ENCODE measurements at places on chromosomes 12 and 14.

- DNase-seq: no peak
These were observed 23.2 kb downstream of the ZFYVE1 start for GRCh38 chr14:73003681-73004080.

DNA sequence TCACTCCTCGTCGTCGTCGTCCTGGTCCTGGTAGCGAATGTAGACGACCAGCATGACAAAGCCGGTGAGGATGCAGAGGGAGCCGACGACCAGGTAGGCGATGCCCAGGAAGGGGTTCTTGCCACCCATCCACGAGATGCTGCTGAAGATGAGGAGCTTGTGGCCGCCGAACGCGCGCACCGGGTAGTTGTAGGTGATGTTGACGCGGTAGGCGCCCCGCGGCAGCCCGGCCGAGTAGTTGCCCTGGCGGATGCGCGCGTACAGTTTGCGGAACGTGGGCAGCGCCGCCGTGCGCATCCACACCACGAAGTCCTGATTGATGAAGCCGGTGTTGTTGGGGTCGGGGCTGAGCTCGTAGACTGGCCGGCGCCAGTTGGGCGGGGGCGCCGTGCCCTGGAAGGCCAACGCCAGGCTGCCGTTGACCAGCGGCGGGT, 1.0 kb downstream of the TMEM30B start:
- DNase-seq: no peak

DNA sequence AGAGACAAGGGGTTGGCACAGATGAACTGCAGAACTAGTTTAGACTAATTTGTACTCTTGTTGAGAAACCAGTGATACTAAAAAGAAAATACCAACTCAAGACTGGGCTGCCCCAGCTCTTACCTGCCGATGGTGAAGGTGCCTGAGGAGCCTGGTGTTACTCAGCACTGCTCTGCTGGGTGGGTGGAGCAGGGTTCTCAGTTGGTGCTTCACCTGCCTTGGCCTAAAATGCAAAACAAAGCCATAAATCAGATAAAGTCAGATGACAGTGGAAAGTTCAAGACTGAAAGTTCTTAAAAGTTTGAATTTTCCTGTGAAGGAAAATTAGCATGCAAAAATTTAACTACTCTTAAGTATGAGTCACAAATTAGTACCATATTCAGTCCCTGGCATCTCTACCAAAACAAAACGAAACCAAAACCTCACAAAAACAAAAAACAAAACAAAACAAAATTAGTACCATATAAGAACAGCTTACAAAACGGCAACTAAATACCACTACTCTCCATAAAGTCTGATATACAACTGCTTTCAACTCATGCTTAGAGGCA, 21.9 kb downstream of the YBX3 start:
- no peak for DNase-seq

- DNase-seq: peak; percentile 80
These were observed 1.6 kb downstream of the CRIP2 start for GRCh38 chr14:105476097-105476830.

DNA sequence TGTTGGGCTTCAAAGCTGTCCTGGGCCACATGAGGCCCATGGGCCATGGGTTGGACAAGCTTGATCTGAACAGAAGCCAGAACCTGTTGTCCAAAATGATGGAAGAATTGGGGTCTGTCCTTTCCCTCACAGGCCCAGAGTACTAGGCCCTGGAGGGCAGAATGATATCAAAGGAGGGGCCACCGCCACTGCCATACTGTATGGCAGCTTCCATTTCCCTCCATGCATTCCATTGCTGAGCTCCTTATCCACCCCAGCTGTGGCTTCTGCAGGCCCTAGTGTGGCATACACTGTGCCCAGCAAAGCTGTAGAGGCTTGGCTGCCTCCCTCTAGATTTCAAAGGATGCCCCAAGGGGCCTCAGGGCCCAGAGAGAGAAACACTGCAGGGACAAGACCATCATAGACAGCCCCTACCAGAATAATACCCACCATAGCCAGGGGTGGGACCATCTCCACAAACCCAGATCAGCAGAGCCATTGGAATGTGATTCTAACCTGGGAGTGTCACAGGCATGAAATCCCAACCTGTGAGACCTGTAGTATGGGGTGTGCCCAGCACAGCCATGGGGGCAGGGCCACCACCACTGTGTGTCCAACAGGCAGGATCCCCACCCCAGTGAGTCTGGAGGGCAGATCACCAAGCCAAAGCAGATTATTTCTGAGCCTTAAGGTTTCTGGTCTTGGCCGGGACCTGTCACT, 61.4 kb upstream of the BEGAIN start:
- no peak for DNase-seq

- DNase-seq: peak; percentile 25
These were observed 126.8 kb upstream of the NCOR2 start for GRCh38 chr12:124694250-124694649.

- no peak for DNase-seq
These were observed 17.5 kb downstream of the BCL11B start for GRCh38 chr14:99254328-99255009.

DNA sequence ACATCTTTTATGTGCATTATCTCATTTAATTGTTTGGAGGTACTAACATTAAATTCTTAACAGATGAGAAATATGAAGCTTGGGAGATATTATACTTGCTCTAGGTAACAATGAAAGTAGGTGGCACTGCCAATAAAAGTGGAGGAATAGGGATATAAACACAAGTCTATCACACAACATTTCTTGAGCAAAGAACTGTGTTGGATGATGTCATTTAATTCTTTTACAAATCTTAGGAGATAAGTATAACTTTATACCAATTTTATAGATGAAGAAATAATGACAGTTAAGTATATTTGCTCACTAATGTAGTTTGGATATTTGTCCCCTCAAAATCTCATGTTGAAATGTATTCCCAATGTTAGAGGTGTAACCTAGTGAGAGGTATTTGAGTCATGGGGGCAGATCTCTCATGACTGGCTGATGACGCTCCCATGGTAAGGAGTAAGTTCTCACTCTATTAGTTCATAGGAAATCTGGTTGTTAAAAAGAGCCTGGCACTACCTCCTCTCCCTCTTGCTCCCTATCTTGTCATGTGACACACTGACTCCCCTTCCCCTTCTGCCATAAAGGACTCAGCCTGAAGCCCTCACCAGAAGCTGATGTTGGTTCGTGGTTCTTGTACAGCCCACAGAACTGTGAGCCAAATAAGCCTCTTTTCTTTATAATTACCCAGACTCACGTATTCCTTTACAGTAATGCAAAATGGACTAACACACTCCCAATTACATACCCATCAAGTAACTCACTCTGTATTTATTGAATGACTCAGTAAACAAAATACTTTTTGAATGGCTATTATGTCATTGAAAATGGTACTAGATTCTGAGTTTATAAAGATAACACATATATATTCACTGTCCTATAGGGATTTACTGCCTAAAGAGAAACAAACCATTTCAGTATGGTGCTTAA, 146.8 kb upstream of the KITLG start:
- DNase-seq: no peak

- DNase-seq: no peak
These were observed 727 bp downstream of the LDHB start for GRCh38 chr12:21656905-21657325.

GRCh38 chr14:78310272-78310671, 140.1 kb downstream of the NRXN3 start:
- no peak for DNase-seq

GRCh38 chr14:21526672-21527317, 649 bp upstream of the SALL2 start:
- no peak for DNase-seq

GRCh38 chr14:24843494-24843893, 206.5 kb downstream of the STXBP6 start:
- DNase-seq: no peak

- no peak for DNase-seq
These were observed 36.8 kb downstream of the YARS2 start for GRCh38 chr12:32718926-32719325.

GRCh38 chr12:77571768-77572167, 258.9 kb upstream of the NAV3 start:
- DNase-seq: no peak

DNA sequence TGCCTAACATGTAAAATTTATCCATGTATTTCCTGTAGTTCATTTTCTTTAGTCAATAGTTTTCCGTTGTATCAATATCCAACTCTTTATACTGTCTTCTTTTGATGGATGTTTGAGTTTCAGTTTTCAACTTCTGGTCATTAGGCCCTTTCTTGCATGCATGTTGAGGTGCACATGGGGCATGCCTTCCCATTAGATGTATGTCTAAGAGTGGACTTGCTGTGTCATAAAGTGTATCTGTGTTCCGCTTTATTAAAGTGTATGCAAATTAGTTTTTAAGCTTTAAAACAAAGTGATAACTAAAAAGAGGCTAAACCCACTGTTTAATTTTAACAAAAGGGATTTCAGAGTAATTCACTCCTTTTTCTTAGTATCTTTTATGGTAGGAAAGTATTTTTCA, 441.1 kb downstream of the PCNX1 start:
- no peak for DNase-seq

- peak; percentile 53 for DNase-seq
These were observed 117.2 kb downstream of the RFLNA start for GRCh38 chr12:124411953-124412645.

DNA sequence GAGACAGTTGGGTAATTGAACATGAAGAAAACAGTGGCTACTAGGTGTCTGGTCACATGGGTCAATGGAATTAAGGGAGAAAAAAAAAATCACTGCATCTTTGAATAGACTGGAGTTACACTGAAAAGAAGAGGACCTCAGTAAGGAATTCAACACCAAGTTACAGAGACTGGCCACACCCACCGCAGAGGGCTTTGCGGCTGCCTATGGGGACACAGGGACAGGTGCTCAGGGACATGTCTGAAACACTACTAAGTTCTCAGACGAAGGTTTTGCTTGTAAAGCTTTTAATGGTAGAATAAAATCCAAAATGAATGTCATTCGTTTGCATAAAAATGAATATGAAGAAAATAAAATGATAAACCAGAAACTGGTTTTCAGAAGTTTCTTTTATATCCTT, 93.8 kb downstream of the STXBP6 start:
- DNase-seq: no peak

- DNase-seq: no peak
These were observed 235.7 kb downstream of the CACNA1C start for GRCh38 chr12:2288471-2288870.

- no peak for DNase-seq
These were observed 187.5 kb upstream of the SLC38A2 start for GRCh38 chr12:46560089-46560488.

GRCh38 chr14:95296966-95297365, 22.7 kb downstream of the CLMN start:
- DNase-seq: no peak

GRCh38 chr14:54503486-54503885, 6.2 kb upstream of the CGRRF1 start:
- no peak for DNase-seq

DNA sequence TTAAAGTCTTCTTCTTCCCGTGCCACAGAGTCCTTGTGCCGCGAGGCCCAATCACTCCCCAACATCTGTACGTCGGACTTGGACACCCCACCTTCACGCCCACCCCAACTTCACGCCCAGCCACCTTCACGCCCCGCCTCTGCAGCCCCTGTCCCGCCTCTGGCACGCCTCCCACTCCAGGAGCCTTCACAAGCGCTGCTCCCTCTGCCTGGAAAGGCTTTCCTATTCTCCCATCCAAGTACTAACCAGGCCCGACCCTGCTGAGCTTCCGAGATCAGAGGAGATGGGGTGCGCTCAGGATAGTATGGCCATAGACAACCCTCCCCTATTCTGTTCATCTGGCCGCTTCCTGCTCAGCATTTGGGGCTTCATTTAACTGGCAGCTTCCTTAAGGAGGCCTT, 17.3 kb upstream of the EIF5 start:
- no peak for DNase-seq

DNA sequence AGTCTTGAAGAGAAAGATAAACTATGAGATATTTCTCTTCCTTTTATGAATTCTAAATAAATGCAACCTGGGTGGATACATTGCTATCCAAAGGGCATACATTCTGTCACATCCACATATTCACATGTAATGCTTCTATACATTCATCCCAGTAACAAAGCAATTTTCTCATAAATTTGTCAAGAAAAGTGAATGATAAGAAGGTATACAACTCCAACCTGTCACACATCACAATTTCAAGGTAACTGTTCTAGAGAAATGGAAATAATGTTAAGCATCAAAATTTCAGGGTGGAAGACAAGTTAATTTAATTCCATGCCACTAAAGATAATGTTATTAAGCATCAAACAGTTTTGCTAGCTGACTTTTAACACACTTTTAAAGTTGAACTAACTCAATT, 212.9 kb downstream of the SYT10 start:
- DNase-seq: no peak

GRCh38 chr14:72851635-72852034, 42.3 kb downstream of the DPF3 start:
- no peak for DNase-seq

DNA sequence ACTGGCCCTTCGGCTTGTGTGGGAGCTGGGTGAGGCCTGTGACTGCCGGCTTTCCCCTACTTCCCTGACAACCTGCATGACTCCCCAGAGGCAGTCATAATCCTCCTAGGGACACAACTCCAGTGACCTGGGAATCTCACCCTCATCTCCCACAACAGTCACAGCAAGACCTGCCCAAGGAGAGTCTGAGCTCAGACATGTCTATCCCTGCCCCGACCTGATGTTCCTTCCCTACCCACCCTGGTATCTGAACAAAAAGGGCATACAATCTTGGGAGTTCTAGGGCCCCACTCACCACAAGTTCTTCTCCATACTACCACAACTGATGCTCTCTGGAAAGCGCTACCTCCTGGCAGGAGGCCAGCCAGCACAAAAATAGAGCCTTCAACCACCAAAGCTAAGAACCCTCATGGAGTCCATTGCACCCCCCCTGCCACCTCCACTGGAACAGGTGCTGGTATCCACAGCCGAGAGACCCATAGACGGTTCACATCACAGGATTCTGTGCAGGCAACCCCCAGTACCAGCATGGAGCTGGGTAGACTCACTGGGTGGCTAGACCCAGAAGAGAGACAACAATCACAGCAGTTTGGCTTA, 16.8 kb downstream of the ATP23 start:
- DNase-seq: no peak

DNA sequence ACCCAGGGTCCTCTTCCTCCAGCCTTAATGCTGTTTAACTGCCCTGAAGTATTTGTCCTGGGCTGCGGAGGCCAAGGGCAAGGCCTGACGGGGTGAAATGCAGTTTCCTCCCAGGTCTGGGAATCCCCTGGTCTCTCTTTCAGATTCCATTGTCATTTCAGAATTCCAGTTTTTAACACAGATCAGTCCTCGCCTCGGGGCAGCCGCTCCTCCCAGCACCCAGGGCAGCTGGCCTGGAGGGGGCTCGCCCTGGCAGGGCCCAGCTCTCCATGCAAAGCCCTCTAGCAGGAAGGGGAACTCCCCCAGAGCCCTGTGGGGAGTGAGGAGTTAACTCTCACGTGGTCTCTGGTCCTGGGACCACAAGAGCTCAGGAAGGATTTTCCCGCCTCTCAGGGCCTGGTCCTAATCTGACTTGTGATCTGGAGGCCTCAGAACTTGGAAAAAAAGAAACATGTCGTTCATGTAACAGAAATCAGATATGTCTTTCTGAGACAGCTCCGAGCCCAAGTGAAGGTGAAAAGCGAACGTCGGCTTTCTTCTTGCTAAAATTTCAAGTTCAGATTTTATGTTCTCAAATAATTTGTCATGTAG, 265.6 kb upstream of the SFSWAP start:
- DNase-seq: no peak
